IMR-90 (cell line): ENCODE measurements at places on chromosomes 1 and 21.

DNA sequence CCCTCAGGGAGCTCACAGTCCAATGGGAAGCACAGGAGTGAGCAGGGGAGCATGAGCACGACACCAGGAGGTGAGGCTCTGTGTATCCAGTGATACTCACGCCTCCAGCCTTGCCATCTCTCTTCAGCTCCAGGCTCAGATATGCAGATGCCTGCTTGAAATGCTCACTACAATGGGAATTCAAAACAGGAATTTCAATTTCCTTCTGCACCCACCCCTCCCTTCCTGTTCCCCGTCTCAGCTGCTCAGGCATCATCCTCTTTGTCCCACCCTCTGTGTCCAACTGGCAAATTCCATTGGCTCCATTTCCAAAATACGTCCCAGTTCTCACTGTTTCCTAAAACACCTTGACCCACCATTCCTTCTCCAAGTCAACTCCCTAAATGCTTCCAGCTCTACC lies 58.9 kb downstream of the FBXO2 start:
- DNase-seq = no peak

DNA sequence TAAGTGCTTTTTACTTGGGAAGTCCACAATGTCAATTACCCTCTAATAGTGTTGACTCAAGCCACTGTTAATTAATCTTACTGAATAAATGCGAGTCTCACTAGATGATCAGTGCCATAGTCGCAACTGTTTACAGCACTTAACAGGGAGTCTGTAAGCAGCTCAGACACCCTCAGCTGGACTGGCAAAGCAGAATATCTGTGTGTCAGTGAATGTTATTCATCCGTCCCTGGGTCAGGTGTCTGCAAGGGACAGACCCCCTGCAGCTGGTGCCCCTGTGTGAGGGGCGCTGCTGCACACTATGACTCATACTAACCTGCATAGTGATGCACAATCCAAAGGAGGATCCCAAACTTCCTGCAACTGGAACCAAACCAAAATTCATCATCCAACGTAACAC lies 306.5 kb downstream of the HHIPL2 start:
- no peak for DNase-seq

- no peak for DNase-seq
These were observed 82.1 kb downstream of the ADARB1 start for GRCh38 chr21:45156459-45156858.

GRCh38 chr1:186999506-186999905 lies 170.8 kb downstream of the PLA2G4A start:
- no peak for DNase-seq

GRCh38 chr1:150906329-150906728 lies 19.4 kb downstream of the CTXND2 start:
- DNase-seq = no peak

DNA sequence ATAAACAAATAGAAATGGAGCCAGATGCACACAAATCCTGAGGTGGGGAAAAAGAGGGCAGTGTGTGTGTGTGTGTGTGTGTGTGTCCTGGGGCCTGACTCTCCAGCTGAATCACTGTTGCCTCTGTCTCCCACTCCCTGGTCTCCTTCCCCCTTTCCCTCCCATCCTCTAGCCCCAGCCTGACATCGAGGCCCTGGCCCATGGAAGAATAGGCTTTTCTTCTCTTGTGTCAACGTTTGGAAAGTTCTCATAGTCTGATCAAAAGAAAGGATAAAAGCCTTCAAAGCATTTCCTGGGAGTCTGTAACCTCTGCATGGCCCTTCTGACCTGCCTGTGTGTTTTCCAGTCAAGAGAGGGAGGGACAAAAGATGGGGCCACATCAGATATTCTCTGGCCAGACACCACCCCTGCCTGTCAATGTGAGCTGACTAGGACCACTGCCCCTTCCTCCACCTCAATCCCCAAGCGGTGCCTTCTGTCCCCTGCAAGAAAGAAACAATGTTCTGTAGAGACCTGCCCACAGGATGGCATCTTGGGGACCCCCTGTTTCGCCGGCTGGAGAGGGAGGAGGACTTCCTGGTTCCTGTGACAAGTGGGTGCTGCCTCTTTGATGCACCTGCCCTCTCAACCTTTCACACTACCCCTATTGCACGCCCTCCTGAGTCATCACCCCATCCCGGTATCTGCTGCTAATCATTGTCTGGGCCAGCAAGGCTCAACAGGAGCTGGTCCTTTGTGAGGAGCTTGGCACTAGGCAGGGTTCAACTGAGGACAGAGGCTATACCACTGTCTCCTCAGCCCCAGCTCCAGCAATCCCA lies 16.2 kb downstream of the KCNJ10 start:
- no peak for DNase-seq

- DNase-seq = peak; percentile 66
These were observed 12.7 kb downstream of the PRRX1 start for GRCh38 chr1:170676628-170677027.

- no peak for DNase-seq
These were observed 7.6 kb upstream of the AIM2 start for GRCh38 chr1:159084152-159084551.

GRCh38 chr21:16308269-16308668 lies 578.5 kb downstream of the USP25 start:
- DNase-seq = peak; percentile 15

GRCh38 chr1:106366627-106367319 lies 689.7 kb upstream of the PRMT6 start:
- DNase-seq = no peak

- peak; percentile 34 for DNase-seq
These were observed 149.6 kb downstream of the LMO4 start for GRCh38 chr1:87478231-87478630.

DNA sequence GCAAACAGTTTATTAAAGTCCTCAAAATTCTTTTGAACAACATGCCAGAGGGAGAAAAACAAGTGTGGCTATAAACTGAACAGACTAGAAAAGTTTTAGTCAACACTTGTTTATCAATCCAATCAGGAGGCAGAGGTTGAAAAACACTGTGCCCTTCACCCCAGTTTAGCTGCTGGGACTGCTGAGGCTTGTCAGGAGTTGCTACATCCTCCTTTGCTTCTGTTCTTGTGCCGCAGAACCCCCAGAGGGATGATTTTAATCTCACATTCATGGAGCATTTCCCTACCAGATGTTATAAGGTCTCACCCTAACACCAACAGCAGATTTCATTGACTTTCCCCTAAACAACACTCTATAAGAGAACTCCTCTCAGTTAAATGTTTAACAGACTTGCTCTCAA lies 321.2 kb downstream of the VAV3 start:
- DNase-seq = no peak

GRCh38 chr1:37051346-37051745 lies 17.0 kb upstream of the GRIK3 start:
- no peak for DNase-seq

- DNase-seq = no peak
These were observed 96.7 kb upstream of the KCNA3 start for GRCh38 chr1:110771245-110772022.

- DNase-seq = no peak
These were observed 8.7 kb upstream of the GJB5 start for GRCh38 chr1:34746101-34746500.

- DNase-seq = no peak
These were observed 36.0 kb downstream of the GPR3 start for GRCh38 chr1:27428316-27429028.

- no peak for DNase-seq
These were observed 6.2 kb downstream of the SLC2A1 start for GRCh38 chr1:42952303-42953001.

- DNase-seq = no peak
These were observed 149.9 kb upstream of the ZNF648 start for GRCh38 chr1:182211386-182211785.

GRCh38 chr1:54364582-54364981 lies 41.6 kb downstream of the SSBP3 start:
- DNase-seq = no peak

- no peak for DNase-seq
These were observed 267.0 kb downstream of the DNM3 start for GRCh38 chr1:172108161-172108893.

DNA sequence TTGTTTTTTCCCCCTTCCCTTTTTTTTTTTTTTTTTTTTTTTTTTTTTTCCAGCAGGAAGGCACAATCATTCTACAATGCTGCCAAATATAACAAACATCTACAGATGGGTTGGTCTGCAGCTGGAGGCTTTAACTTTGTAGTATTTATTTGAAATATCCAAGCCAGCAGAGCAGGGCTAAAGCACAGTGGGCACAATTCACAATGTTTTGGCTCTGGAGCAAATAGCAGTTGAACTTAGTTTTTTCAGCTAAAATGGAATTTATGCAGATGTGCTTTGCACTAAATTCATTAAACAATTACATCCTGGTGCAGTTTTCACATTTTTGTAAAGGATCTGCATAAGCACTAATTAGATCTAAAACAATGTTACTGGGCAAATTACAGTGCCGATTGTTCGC lies 39.8 kb upstream of the ZBTB18 start:
- peak; percentile 59 for DNase-seq

- DNase-seq = no peak
These were observed 30.7 kb downstream of the PPP2R5A start for GRCh38 chr1:212315907-212316306.

GRCh38 chr1:163258181-163258580 lies 55.5 kb upstream of the RGS5 start:
- peak; percentile 30 for DNase-seq

- DNase-seq = no peak
These were observed 199.8 kb downstream of the ST6GALNAC3 start for GRCh38 chr1:76274302-76274701.

DNA sequence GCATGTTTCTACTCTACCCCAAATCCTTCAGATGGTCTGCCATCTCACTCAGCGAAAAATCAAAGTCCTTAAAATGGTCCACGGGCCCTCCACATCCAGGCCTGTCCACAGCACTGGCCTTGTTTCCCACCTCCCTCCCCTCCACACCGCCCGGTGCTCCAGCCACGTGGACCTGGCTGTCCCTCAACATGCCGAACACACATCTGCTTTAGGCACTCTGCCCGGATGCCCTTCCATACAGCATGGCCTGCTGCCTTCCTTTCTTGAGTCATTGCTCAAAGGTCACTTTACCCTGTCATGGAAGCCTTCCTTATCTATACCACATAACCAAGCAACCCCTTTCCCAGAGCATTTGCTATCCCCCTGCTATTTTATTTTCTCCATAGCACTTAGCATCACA lies 143.0 kb downstream of the DNM3 start:
- DNase-seq = no peak

- DNase-seq = no peak
These were observed 89.5 kb upstream of the ARTN start for GRCh38 chr1:43844114-43844513.

DNA sequence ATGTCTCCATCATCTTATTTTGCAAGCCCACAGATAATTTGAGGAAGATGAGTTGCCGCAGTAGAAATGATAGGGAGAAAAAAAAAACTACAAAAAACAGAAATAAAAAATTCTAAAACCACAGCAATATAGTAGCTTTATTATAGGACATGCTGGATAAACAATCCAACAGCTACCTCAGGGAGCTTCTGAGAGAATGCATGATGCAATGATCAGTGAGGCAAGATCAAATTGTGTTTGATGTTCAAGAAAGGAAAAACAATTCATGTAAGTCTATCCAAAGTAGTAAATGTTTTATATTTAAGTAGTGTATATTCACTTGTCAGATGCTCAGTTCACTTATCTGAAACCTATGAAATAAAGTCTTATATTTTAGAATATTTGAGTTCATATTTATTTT lies 6.7 kb downstream of the CR1L start:
- DNase-seq = no peak

- DNase-seq = no peak
These were observed 43.0 kb downstream of the ACOT7 start for GRCh38 chr1:6350416-6351088.

DNA sequence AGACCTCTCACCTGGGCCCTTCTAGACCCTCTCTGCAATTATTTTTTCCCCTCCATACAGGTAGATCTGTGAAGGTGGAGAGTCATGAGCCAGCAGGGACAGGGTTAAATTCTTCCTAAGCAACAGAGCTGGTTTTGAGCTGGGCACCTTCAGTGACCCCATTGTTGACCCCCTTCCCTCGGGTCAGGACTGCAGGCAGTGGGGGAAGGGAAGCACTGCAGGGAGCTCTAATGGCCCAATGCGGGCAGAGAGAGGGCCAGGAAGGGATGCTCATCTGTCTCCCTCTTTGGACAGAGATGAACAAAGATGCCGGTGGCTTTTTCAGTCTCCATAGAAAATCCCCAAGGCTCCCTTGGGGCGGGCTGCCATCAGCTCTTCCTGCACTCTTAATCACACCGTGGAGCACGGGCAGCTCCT lies 21.4 kb downstream of the SOX13 start:
- no peak for DNase-seq

DNA sequence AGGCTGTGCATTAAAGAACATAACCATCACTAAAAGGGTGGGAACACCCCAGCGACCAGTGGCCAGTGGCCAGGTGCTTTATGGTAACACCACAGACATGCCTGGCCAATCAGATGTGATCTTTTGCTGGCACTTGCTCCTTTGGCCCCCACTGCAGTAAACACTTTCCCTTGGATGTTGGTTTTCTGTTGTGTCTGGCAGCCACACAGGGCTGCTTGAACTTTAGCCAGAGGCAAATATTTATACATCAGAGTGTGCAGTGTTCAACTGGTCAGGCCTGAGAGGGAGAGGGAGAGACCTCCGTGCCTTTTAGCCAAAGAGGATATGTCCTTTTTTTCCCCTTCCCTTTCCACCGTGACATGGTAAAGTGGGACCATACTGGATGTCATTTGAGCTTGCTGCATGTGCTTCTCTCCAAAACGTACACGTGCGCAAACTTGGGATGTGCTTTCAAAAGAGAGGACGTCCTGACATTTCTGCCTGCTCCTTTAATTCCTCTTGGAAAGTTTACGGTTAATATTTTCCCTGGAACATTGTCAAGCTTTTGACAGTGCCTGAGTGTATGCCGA lies 101.2 kb downstream of the NFIA start:
- DNase-seq = peak; percentile 36

DNA sequence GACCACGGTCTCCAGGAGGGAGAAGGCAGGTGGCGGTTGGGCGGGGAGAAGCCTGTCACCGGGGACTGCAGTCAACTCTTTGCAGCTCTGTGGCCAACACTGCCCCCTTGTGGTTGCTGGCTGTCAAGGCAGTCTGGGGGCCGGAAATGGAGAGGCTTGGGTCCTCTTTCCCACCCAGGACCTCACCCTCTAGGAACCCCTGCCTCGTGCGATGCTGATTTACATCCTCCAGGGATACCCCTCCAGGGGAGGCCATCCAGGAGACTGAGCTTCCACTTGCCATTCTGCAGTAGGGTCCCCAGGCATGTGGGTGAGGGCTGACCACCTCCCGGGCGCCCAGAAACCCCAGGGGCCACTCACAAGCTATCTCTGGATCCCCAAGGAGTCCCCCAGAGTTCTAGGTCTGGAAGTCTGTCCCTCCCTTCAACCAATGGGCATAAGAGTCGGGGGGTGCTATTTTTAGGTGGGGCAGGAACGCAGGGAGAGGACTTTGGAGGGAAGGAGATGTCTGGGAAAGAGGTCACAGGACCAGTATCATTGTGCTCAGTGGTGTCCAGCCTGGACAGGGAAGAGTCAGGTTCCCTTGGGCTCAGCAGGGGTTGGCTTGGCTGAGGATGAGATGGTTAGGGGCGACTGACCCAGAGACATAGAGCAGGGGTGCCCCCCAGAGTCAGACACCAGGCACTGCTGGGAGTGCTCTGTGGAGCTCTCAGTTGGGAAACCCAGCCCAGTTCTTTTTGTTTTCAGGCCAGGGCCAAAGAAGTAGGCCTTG lies 7.1 kb upstream of the GPR61 start:
- DNase-seq = peak; percentile 68

- DNase-seq = no peak
These were observed 23.5 kb upstream of the C1QA start for GRCh38 chr1:22612671-22613571.

- DNase-seq = peak; percentile 79
These were observed 7.0 kb upstream of the HEYL start for GRCh38 chr1:39646232-39647081.

- DNase-seq = peak; percentile 81
These were observed 27.0 kb upstream of the BTG2 start for GRCh38 chr1:203278082-203278884.
